ENCODE measurements at places on chromosomes 4 and X.

GRCh38 chrX:123088331-123088730, 95.7 kb upstream of the GRIA3 start:
- no peak for DNase-seq

- DNase-seq: no peak
Measured at GRCh38 chr4:42904986-42905385, 12.5 kb downstream of the GRXCR1 start.

- DNase-seq: no peak
Measured at GRCh38 chr4:138204507-138204906, 37.6 kb downstream of the SLC7A11 start.

DNA sequence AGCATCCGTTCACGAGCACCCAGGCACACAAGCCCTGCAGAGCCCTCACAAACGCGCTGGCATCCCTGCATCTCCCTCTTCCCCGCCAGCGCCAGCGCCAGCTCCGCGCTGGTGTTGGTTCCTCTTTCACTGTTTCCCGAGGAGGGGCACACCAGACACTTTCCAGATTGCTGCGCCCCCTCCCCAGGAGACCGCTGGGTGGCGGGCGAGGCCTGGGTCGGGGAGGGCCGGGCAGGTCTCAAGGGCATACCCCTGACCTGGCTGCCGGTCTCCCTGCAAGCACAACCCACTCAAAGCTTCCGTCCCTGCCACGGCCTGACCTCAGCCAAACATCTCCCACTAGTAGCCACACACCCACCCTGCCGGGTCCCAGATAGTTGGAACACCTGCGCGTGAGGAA, 2.2 kb upstream of the NKX1-1 start:
- no peak for DNase-seq

DNA sequence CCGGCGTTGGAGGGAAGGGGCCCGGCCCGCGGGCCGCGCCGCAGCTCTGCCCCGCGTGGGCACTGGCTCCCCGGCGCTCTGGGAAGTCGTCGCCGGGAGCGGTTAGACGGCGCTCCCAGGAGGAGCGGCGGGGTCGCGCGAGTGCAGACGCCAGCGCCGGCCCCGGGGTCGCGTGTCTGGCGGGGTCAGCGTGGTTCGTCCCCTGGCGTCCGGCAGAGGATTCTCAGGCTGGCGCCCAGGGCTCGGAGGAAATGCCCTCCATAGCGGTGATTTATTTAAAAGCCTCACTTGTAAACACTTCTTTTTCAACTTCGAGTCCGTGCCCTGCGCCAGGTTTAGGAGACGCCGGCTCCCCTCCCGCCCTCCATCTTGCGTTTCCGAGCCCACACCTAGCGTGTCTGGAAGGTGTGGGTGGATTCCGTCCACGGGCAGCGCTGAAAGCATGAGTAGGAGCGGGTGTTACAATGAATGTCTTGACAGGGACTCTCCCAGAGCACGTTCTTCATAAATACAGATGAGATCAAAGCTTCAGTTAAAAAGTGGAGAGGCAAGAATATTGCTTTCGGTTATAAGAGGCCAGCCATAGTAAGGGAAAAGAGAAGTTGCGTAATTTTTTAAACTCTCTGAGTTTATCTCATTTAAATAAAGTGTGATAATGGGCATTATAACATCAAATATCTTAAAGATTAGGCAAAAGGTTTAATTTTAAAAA, 692 bp downstream of the FAM241A start:
- DNase-seq: peak; percentile 26

DNA sequence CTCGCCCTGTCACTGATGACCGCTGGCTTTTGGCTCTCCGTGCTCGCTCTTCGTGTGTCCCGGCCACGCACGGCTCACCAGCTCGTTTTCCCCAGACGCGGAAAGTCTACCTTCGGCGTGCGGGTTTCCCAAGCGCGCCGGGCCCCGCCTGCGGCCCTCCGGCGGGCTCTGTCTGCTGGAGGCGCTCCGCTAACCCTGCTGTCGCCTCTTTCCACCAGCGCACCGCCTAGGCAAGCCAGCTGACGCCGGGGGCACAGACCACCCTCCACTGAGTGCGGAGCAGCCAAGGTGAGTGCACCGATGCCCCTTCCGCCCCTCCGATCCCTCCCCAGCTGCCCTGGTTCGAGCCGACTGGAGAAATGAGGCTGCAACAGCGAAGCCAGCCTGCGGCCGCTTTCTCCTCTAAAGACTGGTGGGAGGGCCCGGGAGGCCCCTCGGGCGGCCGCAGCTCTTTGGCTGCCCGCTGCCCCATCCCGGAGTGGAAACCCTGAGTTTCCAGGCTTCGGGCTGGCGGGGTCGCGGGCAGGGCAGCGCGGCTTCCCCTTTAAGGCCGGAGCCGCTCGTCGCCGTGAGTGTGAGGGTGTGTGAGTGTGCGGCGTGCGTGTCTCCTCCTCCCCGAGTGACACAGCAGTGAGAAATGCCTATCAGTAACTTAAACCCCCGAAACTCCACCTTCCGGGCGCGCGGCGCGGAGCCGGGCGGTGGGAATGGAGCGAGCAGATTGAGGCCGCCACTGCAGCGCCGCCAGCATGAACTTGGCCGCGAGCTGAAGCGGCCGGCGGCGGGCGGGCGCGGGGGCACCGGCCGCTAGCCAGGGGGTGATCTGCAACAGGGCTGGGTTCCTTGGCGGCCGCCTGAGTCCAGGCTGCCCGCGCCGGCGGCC, at the start of gene MAMLD1:
TSS of gene MAMLD1 (plus strand) at position 719 of the 883 bp plus-strand sequence. CDS start 82,200 bp downstream, outside the sequence.
- peak; percentile 37 for DNase-seq

GRCh38 chr4:165692082-165692481, 181.0 kb upstream of the TLL1 start:
- DNase-seq: no peak

- DNase-seq: no peak
Measured at GRCh38 chr4:26176598-26177149, 144.1 kb upstream of the RBPJ start.

GRCh38 chr4:94634271-94634670, 123.5 kb upstream of the BMPR1B start:
- no peak for DNase-seq

DNA sequence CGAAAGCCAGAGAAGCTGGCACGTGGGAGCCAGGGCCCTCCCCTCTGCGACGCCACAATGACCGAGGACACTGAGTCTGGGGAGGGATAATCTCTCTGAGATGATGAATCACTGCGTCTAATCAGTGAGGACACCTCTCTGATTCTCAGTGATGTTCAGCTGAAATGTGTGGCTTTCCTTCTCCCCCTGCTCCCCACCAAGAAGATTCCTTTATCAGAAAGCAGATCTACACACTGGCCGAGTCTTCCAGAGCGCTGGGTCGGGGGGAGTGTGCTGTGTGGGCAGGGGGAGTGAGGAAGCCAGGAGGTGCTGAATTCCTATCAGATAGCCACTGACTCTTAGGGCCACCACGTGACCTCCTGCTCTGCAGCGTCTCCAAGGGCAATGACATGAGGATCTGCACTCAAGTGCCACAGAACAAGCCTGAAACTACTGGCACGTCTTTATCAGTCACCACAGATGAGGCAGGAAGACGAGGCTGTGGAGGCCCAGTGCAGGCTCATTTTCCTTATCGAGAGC, 89.2 kb downstream of the GATB start:
- no peak for DNase-seq

DNA sequence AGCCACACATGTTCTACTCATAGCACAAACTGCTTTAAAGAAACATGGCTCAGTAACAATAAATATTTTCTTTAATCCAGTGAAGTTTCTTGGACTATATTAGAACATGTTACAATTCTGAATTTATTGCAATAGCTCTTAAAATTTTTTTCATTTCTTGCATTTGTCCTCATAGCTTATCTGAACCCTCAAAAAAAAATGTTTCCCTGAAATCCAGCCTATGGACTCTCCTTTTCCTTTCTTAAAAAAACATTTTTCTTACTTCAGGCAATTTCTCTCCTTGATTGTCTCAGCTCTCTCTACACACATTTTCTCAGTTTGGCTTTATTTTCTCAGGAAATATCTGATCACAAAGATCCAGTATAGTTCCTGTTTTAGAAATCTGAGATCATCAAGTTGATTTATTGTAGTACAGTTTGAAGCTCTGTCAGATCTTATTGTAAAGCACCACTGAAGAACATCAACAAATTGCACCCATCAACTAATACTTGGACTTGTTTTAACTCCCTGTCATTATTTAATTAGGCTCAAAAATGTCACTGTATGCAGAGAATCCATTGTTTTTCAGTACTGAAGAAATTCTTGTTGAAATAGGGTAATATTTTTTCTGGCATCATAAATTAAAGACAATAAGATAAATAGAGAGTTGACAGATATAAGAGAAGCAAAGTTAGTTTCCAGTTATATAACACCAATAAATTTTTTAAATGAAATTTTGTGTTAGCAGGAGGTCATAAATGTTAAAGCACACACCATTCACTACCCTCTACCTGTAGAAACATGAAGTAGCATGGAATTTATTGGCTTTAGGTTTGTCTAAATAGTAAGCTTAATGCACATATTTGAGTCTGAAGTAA, 317.7 kb downstream of the ARHGAP24 start:
- no peak for DNase-seq

GRCh38 chr4:103994059-103994458, 274.3 kb upstream of the TACR3 start:
- DNase-seq: no peak

GRCh38 chr4:123284168-123284567, 112.4 kb upstream of the SPRY1 start:
- no peak for DNase-seq

DNA sequence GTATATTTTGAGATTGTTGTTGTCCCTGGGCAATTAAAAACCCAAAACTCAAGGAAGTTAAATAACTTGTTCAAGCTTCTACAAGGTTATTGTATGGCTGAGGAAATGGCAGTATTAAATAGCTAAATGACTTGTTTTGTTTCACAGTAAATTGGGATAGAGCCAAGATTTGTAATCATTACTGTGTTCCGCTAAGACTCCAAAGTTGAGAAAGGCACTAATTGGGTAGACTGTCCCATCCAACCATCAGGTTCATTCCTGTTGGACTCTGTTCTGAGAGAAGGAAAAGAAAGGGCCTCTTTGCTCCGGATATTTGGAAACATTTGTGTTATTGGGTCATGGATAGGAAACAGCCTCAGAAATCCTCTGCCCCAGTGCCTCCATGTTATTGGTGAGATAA, 82.2 kb downstream of the DCLK2 start:
- no peak for DNase-seq

DNA sequence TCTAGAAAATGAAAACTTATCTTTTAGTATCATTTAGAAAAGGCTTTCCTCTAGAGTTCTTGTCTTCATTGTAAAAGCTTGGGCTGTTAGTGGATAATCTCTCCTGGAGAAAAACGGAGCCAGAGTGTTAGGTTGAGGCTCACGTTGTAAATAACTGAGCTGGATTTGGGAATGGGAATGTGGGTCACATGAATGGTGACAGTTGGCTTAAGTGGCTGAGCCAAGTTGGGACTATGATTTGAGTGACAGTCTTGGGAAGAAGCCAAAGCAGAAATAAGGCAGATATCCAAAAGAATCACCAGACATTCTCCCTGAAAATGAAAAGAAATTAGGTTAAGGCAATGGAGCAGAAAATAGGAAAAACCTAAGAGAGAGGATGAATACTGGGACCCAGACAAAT, 33.6 kb upstream of the PDGFC start:
- no peak for DNase-seq

- no peak for DNase-seq
Measured at GRCh38 chr4:45120163-45120562, 393.8 kb upstream of the GNPDA2 start.

DNA sequence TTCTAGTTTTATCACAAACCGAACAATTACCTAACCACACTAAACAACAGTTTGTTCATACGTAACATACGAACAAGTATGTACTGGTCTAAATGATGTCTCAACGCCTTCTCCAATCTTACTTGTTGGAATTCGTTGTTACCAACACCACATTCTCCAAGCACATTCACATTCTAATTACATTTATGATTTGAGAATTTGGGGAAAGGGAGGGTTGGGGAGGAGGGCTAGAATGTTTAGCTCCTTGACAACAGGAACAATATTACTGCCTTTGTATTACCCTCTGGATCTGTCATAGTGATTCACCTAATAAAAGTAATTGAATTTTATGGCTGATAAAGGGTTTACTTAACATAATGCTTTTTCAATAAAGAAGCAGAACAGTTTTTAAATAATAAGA, 24.4 kb downstream of the LCORL start:
- DNase-seq: no peak

GRCh38 chr4:168736860-168737805, 240.3 kb downstream of the PALLD start:
- DNase-seq: no peak

- DNase-seq: no peak
Measured at GRCh38 chr4:139274790-139275189, 5.2 kb downstream of the MGARP start.

DNA sequence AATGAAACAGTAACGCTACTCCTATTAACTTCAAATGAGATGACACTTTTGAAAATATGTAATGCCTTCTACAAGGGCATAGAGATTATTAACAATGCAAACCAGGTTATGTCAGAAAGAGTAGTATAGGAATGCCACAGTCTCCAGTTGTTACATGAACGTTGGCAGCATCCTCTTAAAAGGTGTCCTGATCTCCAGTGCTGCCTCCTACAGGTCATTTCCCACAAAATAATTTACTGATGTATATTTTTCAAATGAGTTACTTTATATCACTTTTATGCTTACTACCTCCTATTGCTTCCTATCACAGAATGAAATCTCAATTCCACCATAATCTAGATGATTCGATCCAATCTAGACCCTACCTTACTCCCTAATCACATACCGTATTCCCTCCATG, 195.2 kb upstream of the EPHA5 start:
- DNase-seq: no peak

DNA sequence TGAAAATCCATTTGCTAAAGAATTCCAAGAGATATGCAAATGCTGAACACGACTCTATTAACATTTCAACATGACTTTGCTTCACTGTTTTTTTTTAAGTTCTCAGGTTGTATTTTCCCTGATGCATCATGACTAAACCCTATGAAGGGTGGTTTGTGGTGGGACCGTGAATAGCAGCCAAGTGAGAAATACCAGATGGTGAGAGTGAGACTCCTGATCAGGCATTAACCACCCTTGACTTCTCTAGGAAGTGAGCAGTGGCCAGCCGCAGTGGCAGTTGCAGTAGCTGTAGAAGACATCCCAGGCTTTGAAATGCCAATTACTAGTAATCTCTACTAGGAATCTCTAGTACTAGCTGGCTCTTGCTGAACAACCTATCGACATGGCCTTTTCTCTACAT, 383.4 kb downstream of the FAM133A start:
- no peak for DNase-seq

DNA sequence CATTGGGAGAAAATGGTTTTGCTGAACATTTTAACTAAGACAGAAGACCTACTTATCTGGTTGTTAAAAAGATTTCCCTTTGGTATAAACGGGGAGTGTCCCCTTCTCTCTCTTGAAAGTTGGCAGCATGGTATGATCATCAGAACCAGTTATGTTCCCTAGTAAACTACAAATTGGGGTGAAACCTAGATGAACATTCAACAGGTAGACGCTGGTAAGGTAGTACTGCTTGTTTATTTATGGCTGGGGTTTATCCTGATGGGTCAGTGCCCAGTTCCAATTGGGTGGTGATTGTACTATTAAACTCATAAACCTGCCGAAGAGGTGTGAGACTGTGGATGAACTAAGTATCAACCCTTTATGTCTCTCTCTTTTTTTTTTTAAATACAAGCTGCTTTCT, 100.5 kb downstream of the MBNL3 start:
- DNase-seq: no peak
